A549 treated with CORT108297 at 1 μM for 4 hours (cell line): ENCODE measurements at places on chromosomes 3 and 15. TPM values are rescaled to one million over a fixed set of nuclear protein-coding genes. Genes with fewer than 3 reads are reported as not detected.

The NDN gene
- 0.05 to 0.08 TPM (median 0.06 TPM) in 3 of 5 replicates, not detected in the others for total RNA-seq

The CAMK2N2 gene
- total RNA-seq, result 0.87 to 1.4 TPM (median 1.3 TPM) in 5 replicates

The EXOG gene
- 8.7 to 17.6 TPM (median 9.8 TPM) in 5 replicates for total RNA-seq

The MYLK gene
- 13.5 to 21.9 TPM (median 16.0 TPM) in 5 replicates for total RNA-seq

The ACTR8 gene
- 15.5 to 17.5 TPM (median 16.7 TPM) in 5 replicates for total RNA-seq
